ENCODE measurements at places on chromosomes 13 and 19.

GRCh38 chr13:68304286-68304893 is 1074.3 kb upstream of the PCDH9 start:
- DNase-seq = peak; percentile 1

DNA sequence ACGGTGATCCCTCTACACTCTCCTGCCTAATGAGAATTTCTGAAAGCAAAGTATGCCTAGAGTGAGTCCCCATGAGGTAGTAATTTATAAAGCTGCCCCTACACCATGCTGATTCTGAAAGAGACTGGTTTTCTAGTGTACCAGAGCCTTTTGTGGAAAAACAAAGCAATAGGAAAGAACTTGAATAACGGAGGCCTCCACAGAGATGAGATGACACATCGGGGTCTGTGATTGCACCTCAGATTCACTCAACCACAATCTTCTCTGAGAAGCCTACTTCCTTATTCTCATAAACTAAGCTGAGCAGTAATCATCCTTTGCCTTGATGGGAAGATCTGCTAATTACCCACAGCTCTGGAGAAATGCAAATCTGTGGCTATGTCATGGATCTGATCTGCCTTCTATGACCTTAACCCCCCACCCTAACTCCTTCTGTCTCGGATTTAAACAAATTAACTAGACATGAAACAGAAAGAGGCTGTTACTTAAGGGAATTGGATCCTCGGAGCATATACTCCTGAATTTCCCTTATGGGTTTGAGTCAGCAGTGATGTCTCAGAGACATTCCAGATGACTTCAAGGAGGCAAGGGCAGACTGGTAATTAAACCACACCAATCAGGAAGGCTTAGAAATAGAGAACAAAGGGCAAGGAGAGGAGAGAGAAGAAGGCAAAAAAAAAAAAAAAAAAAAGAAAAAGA is 128.0 kb downstream of the DCT start:
- DNase-seq = no peak

DNA sequence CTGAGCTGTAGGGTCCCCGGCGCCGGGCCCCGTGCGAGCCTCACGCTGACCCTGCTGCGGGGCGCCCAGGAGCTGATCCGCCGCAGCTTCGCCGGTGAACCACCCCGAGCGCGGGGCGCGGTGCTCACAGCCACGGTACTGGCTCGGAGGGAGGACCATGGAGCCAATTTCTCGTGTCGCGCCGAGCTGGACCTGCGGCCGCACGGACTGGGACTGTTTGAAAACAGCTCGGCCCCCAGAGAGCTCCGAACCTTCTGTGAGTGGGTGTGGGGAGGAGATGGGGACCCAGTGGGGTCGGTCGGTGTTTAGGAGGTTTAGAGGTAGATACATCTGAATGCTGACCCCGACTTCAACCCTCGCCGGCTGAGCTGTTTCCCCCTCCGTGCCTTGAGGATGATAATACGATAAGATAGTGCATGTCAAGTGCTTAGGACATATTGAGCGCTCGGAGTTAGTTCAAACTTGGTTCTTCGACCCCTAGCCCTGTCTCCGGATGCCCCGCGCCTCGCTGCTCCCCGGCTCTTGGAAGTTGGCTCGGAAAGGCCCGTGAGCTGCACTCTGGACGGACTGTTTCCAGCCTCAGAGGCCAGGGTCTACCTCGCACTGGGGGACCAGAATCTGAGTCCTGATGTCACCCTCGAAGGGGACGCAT is 1.9 kb downstream of the ICAM5 start:
- DNase-seq = no peak

DNA sequence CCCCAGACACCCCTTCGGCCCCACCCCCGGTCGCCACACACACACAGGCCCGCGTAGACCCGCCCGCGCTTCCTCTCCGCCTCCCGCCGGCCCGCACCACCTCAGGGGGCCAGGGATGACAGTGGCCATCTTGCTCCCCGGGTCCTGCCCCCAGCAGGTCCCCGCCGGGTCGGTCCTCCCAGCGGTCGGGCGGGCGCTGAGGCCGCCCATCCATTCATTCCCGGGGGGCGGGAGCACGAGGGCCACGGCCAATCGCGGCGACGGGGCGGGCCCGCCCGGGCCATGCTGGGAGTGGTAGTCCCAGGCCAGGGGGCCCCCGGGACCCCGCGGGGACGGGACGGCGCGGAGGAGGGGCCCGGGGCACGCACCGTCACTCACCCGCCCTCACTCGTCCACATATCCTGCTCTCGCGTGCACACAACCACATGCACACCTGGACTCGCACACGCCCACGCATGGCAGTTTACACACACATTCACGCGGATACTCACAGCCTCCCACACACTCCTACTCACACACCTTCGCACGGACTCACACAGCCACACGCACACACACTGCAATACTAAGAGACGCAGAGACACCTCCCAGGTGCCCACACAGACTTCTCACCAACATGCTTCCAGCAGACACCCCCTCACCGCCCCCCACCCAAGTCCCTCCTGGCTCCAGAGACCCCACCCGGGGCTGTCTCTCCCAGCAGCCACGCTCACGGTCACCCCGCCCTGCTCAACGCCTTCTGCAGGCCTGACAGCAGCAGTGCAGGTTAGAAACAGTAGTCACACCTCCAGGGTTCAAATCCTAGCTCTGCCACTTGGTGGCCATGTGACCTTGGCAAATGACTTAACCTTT is at the start of gene DPF1:
DPF1 (minus strand) TSS at position 209 of the 849 bp plus-strand sequence; CDS start at position 129, 80 bp downstream.
- DNase-seq = no peak

DNA sequence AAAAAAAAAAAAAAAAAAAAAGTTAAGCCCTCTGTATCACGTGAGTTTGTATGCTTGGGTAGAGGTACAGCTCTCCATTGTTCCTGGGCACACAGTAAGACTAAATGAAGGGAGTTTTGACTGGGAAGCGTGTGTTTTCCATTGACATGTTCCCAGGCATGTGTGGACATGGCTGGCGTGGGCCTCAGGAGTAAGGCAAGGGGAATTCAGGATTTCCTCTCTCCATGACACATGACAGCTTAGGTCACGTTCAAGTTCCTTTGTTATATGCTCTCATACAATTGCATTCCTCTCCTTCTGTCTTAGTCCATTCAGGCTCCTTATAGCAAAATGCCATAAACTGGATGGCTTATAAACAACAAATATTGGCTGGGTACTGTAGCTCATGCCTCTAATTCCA is 17.1 kb upstream of the MAP3K10 start:
- DNase-seq = no peak

GRCh38 chr13:99895444-99896368 is 75.9 kb downstream of the ZIC5 start:
- DNase-seq = no peak

- peak; percentile 99 for DNase-seq
These were observed at the start of gene ACTMAP for GRCh38 chr19:40750058-40750873. TSS of gene ACTMAP (minus strand) at chr19:40750477. CDS start at chr19:40749803, 674 bp downstream.

All from NCI-H1694 (cell line).